ENCODE measurements at places on chromosomes 3 and 15.

- no peak for DNase-seq
- no peak overlapping the region for H3K4me3 ChIP-seq
- no peak overlapping the region for H3K27ac ChIP-seq
- no peaks in the 10 kb centered on the region for H3K36me3 ChIP-seq
- H3K27me3 ChIP-seq, result peaks cover 10% of the 10 kb centered on the region
Measured at GRCh38 chr3:108472001-108472591, 38.3 kb downstream of the MYH15 start.

GRCh38 chr15:31086344-31086743, 15.2 kb downstream of the TRPM1 start:
- H3K27ac ChIP-seq, result no peak overlapping the region
- H3K4me1 ChIP-seq, result no peaks in the 10 kb centered on the region
- DNase-seq, result no peak
- H3K36me3 ChIP-seq, result no peaks in the 10 kb centered on the region
- no peak overlapping the region for H3K4me3 ChIP-seq

DNA sequence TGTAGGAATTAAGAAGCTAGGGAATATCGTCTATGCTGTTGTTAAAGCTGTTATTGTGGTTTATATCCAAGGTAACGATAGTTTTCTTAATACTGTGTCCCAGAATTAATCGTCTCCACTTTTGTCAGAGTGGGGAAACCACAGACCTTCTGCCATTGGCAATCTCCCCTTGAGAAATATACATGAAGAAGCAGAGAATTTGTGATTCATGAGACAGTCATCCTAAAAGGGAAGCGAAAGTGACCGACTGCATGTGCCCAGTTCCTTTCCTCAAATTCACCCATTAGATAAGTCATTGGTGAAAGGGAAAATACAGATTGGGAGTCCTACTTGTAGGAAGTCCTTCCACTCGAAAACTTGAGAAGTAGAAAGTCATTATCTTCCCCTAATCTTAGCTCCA, 26.6 kb downstream of the DIPK2A start:
- H3K4me1 ChIP-seq, result no peaks in the 10 kb centered on the region
- H3K27ac ChIP-seq, result no peak overlapping the region
- DNase-seq, result no peak
- no peaks in the 10 kb centered on the region for H3K27me3 ChIP-seq

GRCh38 chr3:197456261-197457091, 99.3 kb downstream of the BDH1 start:
- peak overlapping the region; percentile 88 for H3K27ac ChIP-seq
- peaks cover 2% of the 10 kb centered on the region for H3K36me3 ChIP-seq
- peak; percentile 49 for DNase-seq
- H3K4me1 ChIP-seq, result peaks cover 12% of the 10 kb centered on the region
- peaks cover 29% of the 10 kb centered on the region for H3K27me3 ChIP-seq

DNA sequence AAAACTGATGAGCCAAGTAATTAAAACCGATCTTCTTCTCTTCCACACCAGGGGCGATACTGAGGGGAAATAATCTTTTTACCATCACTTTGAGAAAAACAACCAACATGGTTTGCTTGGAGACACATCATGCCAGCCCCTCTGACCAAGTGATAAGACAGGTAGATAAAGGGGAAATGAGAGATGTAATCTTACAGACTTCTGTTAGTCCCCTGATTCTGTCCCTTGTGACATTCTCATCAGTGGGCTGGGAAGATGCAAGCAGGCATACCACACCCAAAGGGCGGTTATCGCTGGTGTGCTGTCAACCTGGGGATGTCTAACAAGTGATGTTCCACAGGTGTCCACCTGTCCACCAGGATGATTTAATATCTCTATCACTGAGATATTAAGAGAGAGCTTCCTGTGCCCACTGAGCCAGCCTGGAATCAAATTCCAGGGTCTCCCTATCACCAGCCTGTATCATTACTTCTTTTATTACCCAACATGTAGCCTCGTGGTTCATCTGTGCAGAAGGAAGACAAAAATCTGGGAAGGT, 315.0 kb downstream of the FOXP1 start:
- no peaks in the 10 kb centered on the region for H3K27me3 ChIP-seq
- H3K36me3 ChIP-seq, result peaks cover 8% of the 10 kb centered on the region

DNA sequence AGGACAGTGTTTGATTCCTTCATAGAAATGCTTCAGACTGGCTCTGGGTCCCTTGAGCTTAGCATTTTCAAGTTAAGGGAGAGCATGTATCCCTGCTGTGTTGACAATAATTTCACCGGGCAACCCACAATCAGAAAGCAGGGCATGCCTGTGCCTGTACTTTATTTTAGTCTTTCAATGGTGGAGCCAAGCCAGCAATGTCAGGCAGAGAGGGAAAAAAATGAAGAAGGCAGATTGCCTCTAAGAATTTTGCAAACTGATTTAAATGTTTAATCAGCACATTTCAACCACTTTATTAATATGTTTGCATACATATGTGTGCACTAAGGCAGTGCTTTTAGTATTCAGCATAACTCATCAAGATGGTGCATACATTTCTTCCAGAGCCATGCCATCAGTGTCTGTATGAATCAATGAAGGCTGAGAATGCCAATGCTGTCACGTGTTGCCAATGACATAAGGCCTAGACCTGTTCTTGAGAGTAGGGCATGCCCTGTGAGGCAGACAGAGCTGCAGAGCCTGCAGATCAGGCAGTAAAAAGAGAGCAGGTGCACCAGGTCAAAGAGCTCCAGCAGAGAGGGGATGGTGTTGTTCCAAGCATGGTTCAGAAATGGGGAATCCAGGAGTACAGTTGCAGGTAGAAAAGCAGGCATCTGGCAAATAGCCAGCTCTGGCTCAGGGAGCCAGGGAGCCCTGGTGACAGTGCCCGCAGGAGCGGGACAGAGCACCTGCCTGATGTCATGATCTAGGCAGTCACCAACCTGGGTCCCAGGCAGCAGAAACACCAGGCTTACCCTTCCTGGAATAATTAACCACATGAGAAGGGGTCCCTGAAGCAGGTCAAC, 508.5 kb downstream of the GABRG3 start:
- H3K36me3 ChIP-seq, result no peaks in the 10 kb centered on the region
- no peak overlapping the region for H3K4me3 ChIP-seq
- H3K27ac ChIP-seq, result no peak overlapping the region
- H3K4me1 ChIP-seq, result no peaks in the 10 kb centered on the region
- no peak for DNase-seq

DNA sequence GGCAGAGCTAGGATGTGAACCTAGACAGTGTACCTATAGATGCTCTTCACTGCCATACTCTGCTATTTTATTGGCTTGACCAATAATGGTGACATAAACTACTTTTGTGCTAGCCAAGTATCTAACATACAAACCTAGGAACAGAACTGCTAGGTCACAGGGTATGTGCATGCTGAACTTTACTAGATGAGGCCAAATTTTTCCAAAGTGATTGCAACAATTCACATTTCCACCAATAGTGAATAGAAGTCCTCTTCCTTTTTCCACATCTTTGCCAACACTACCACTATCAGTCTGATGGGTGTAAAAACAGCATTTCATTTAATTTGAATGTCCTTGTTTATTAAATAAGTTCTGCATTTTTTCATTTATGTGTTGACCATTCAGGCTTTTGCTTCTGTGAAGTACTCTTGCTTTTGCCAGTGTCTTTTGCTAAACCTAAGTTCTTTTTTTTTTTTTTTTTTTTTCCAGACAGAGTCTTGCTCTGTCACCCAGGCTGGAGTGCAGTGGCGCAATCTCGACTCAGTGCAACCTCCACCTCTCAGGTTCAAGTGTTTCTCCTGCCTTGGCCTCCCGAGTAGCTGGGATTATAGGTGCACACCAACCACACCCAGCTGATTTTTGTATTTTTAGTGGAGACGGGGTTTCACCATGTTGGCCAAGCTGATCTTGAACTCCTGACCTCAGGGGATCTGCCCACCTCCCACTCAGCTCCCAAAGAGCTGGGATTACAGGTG, 54.1 kb downstream of the DCAF1 start:
- DNase-seq, result no peak
- peaks cover 35% of the 10 kb centered on the region for H3K36me3 ChIP-seq
- H3K4me1 ChIP-seq, result peaks cover 15% of the 10 kb centered on the region
- no peaks in the 10 kb centered on the region for H3K27me3 ChIP-seq

GRCh38 chr15:93803421-93804152, 427.8 kb upstream of the MCTP2 start:
- H3K4me1 ChIP-seq, result no peaks in the 10 kb centered on the region
- no peaks in the 10 kb centered on the region for H3K36me3 ChIP-seq
- no peak overlapping the region for H3K4me3 ChIP-seq
- DNase-seq, result no peak
- H3K27me3 ChIP-seq, result no peaks in the 10 kb centered on the region
